CD4-positive, alpha-beta T cell treated with Interleukin-17A for 4 hours (primary cell): ENCODE measurements at places on chromosomes 11 and 22.

- DNase-seq, result no peak
Measured at GRCh38 chr22:17780741-17781318, 6.6 kb upstream of the BID start.

DNA sequence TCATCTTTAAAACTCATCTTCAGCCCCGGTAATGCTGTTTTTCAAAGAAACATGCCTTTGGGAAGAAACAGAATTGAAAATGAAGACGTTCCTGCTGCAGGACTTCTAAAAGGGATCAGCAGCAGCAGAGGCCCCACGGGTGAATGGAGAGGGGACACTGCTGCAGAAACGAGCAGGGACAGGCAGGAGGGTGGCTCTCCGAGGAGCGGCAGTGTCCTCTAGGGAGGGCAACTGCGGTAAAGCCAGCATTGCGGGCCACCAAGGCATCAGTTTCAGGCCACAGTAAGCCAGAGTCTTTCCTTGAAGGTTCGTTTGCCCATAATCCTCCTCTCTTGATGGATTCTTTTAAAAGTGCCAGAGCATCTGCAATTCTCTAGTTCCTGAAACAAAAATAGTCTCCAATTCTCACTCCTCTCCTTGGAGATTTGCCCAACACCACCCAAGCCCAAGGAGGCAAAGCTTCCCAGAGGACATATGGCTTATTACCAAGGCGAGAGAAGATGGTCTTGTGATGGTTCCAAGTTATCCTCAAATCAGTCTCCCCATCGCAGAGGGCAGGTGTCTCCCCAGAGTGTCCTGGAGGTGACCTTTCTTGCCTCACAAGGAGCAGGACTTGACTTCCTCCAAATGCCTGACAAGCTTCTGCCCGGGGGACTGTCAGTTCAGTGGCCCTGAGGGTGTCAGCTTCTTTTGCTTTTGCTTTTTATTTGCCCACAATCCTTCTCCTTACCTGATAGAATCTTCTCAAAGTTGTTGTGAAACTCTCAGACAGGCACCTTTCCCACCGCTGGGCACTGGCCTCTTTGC lies 341.1 kb upstream of the B3GAT1 start:
- no peak for DNase-seq

DNA sequence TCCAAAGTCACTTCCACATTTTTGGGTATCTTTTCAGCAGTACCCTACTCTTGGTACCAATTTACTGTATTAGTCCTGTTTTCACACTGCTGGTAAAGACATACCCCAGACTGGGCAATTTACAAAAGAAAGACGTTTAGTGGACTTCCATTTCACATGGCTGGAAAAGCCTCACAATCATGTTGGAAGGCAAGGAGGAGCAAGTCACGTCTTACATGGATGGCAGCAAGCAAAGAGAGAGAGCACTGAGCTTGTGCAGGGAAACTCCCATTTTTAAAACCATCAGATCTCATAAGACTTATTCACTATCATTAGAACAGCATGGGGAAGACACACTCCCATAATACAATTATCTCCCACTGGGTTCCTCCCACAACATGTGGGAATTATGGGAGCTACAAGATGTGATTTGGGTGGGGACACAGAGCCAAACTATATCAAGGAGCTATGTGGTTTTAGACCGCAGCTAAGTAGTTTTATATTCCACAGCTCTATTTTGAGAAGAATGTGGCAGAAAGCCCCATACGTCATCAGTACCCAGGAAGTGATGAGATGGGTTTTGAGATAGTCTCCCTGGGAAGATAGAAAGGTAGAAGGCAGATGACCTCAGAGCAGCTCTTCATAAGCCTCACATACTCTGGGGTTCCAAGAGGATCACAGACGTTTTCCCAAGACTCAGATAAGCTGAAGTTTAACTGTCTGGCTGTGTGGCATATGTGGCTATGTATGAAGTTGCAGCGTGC lies 96.3 kb downstream of the APIP start:
- DNase-seq, result no peak

- no peak for DNase-seq
Measured at GRCh38 chr22:41288245-41288946, 2.4 kb upstream of the RANGAP1 start.

DNA sequence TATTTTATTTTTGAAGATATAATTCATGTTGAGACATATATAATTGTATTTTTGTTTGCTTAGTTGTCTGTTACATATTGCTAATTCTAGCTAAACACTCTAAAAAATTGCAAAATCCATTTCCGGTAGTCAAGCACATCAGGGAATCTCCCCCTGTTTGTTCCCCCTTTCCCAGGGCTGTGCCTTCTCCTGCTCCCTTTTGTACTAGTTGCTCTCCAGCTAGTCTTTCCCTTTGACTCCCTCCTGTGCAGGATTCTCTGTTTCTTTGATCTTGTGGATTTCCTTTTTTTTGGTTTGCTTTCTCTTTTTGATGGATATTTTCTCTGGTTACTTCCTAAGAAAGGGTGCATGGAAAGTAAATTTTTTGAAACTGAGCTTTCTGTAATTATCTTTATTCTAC lies 188.1 kb upstream of the PLET1 start:
- DNase-seq, result no peak

DNA sequence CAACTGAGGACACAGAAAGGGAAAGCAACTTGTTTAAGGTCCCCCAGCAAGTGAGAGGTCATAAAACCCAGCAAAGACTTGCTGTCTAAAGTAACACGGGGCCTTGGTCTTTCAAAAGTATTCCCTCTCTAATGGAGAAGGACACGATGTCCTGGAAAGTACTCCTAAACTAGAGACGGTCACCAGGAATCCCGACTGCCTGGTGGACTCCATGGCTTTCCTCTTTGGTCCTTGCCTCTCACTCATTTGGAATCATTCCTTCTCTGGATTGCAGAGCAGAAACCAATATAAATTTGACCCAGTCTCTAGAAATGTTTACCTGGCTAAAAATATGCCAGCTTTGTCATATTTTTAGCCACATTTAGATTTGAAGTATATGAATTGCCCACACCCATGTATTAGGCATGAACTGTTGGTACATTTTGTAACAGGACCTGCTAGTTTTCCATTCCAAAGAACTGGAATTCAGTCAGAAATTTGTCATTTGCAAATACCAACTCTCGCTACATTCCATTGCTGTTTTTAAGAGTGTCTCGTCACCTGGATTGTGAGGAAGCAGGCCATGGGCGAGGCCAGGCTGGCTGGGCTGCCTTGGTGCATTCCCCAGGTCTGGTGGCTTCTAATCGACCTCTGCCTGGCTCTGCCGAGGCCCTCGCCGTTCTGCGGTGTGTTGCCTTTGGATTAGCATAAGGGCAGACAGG lies 12.9 kb downstream of the NAV2 start:
- no peak for DNase-seq

DNA sequence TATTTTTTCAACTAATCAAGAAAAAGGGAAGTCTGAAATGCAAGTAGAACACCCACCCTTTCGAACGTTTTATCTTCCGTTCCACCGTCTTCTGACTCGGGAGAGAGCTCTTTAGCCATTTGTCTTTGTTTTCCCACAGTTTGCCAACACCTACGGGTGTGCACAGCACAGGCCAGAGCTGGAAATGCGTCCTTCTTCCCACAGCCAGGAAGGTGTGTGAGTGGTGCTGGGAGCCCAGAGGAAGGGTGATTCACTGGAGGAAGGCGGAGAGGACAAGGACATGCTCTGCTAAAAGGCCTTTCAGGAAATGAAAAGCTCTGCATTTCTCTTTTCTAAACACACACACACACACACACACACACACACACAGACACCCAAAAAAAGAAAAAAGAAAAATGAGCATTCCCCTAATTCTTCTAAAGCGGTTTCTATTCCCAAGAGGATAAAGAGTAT lies 18.5 kb downstream of the ENDOD1 start:
- no peak for DNase-seq

DNA sequence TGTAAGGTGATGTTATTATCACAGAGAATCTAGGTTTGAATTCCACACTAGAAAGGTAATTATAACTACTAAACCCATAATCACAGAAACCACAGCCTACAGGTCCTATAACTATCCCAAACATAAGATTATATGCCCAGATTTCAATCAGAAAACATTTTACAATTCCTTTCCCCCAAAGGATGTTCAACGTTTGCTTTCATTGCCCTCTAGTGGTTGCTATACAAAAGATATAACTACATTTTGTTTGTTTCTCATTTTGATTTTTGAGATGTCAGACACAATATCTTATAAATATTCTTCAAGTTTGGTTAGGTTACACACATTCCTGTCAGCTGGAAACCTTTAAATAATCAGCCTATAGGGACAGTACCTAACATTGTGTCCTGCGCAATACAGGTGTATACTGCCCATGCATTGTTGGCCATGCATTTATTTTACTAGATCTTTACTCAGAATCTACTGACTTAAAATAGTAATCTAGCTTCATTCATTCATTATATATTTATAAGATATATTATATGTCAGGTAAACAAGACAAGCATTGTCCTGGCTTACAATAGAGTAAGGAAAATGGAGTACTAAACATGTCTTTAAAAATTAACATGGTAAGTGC lies 530.5 kb upstream of the CCDC90B start:
- DNase-seq, result no peak

GRCh38 chr11:114291842-114292680 lies 4.1 kb upstream of the NNMT start:
- DNase-seq, result no peak

- no peak for DNase-seq
Measured at GRCh38 chr11:37422511-37422910, 824.5 kb upstream of the RAG2 start.

GRCh38 chr11:4565371-4565770 lies 16.2 kb upstream of the OR52I2 start:
- no peak for DNase-seq

- no peak for DNase-seq
Measured at GRCh38 chr11:121763526-121763925, 310.8 kb upstream of the SORL1-AS1 start.

GRCh38 chr22:32880061-32880460 lies 78.6 kb downstream of the TIMP3 start:
- no peak for DNase-seq
